ENCODE measurements at places on chromosomes 12 and 14. TPM values are rescaled to one million over a fixed set of nuclear protein-coding genes. Genes with fewer than 3 reads are reported as not detected.

TMEM179 gene
- total RNA-seq, result not detected

GRCh38 chr14:44135972-44136371, 371.1 kb downstream of the FSCB start:
- no peak overlapping the region for H3K27ac ChIP-seq
- DNase-seq, result no peak

MANSC1 gene
- total RNA-seq, result 1.1 TPM

DNA sequence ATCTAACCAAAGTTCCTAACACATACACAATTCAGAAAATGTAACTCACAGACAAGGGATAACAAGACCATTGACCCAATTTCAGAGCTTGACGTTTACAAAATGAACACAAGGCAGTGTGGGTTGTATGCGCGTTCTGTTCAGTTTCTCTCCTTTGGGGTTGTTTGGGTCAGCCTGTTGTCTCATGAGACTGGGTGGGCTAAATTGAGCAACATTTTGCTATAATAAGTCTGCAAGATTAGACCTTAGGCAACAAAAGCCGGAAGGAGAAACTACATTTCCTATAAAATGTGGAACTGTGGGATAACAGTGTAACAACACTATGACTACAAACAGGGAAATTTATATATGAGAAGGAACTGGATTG, 18.8 kb upstream of the LTA4H start:
- H3K27ac ChIP-seq, result no peak overlapping the region
- DNase-seq, result no peak
- no peaks in the 10 kb centered on the region for H3K4me1 ChIP-seq
- no peaks in the 10 kb centered on the region for H3K36me3 ChIP-seq
- no peak overlapping the region for H3K4me3 ChIP-seq

DNA sequence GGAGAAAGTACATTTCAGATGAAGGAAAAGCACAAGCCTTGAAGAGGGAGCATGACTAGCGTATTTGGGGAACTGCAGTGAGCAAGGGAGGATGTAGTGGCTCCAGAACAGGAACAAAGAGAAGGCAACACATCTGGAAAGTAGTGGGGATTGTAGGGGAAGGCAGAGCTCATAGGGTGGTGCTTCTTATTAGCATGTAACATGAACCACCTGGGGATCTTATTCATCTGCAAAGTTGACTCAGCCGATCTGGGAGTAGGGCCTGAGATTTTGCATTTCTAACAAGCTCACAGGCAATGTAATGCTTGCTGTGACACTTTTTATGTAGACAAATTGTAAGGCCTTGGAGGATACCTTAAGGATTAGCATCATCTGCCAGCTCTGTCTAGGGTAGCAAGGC, 447.3 kb downstream of the NELL2 start:
- no peaks in the 10 kb centered on the region for H3K27me3 ChIP-seq
- no peaks in the 10 kb centered on the region for H3K4me1 ChIP-seq
- no peak overlapping the region for H3K27ac ChIP-seq
- H3K4me3 ChIP-seq, result no peak overlapping the region

DNA sequence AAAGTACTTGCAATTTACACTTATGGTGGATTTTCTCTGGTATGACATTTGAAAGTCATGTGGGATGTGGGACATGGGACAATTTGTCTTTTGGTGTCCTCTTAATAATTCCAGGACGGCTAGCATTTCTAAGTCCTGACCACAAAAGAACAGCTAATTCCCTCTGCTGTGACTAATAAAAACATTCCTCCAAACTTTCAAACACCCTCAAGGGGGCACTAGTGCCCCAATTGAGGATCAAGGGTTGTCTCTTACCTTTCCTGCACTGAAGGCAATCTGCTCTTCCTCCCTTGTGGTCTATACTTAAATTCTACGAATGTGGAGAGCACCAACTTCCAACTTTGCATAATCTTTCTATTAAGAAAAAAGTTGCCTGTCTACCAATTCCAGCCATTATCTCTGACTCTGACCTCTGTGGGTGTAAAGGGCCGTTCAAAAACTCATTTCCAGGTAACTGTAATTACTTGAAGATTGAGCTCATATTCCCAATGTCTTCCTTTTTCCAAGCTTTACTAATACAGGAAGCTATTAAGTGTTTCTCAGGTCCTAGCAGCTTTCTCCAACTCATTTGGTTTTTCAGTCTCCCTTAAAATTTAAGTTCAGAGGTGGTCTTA, 210.2 kb downstream of the PTPRO start:
- no peaks in the 10 kb centered on the region for H3K36me3 ChIP-seq
- peak; percentile 77 for DNase-seq

KRT2 gene
- not detected for total RNA-seq

DNA sequence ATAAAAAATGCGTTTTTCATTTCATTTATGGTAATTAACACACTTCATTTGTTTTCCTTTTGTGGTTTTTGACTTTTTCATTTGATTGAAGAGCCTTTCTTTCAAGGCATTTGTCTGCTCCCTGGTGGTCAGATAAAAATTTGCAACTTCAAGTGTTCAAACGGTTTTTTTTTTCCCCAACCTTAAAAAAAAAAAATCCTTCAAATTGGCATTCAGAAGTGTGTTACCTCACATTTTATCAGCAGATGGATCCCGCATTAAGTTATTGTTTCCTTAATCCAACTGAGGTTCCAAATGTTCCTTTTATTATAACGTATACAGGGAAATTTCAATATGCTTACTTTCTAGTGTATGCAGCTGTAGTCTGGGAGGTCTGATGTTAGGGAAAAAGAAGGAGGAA, 47.2 kb downstream of the MYF5 start:
- no peak overlapping the region for H3K4me3 ChIP-seq
- no peaks in the 10 kb centered on the region for H3K27me3 ChIP-seq
- H3K27ac ChIP-seq, result no peak overlapping the region
- peaks cover 2% of the 10 kb centered on the region for H3K4me1 ChIP-seq
- H3K36me3 ChIP-seq, result no peaks in the 10 kb centered on the region
- peak; percentile 66 for DNase-seq

DNA sequence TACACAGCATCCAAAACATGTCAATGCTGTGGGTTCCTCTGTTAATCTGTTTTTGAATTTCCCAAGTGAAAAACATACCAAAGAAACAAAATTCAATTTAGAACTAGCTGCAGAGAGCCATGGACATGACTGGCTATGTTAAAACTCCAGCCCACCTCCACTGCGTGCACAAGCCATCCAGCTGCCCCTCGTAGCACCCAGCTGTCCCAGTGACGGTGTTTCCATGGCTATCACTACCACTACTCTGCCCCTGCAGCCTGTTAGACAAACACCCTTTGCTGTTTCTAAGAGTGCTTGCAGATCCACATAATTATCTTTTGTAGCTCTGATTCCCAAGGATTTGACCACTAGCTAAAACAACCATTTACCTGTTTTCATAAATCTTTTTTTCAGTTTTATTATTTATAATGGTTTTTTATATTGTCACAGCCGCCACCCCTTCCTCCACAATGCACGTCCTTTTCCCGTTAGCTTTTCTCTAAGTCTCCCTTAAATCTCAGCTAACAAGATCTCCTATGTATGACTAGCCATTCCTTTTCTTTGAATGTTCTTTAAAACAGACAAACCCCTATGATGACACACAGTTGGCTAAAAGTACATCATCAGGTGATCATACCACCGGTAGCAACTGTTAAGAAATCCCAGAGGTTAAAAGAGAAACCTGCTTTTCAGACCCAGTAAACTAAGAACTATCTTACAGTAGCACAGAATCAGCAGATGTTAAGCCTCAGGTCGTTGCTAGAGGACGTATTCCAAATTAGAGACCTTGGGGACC, 37.8 kb upstream of the NAA30 start:
- H3K4me3 ChIP-seq, result no peak overlapping the region
- no peak overlapping the region for H3K27ac ChIP-seq
- no peaks in the 10 kb centered on the region for H3K4me1 ChIP-seq
- peaks cover 6% of the 10 kb centered on the region for H3K27me3 ChIP-seq
- no peaks in the 10 kb centered on the region for H3K36me3 ChIP-seq

AQP6 gene
- not detected for total RNA-seq

LPAR5 gene
- not detected for total RNA-seq

HSP90AA1 gene
- 578 TPM for total RNA-seq

- no peaks in the 10 kb centered on the region for H3K36me3 ChIP-seq
- no peak overlapping the region for H3K4me3 ChIP-seq
- H3K27me3 ChIP-seq, result no peaks in the 10 kb centered on the region
- H3K27ac ChIP-seq, result no peak overlapping the region
- peak; percentile 6 for DNase-seq
These were observed 425.5 kb downstream of the C12orf50 start for GRCh38 chr12:87603727-87604126.

- no peak overlapping the region for H3K27ac ChIP-seq
- peaks cover 47% of the 10 kb centered on the region for H3K36me3 ChIP-seq
- DNase-seq, result peak; percentile 70
- H3K27me3 ChIP-seq, result no peaks in the 10 kb centered on the region
- no peak overlapping the region for H3K4me3 ChIP-seq
These were observed 43.4 kb downstream of the RNF34 start for GRCh38 chr12:121443193-121443870.

LRP1-AS gene
- total RNA-seq, result not detected

DNA sequence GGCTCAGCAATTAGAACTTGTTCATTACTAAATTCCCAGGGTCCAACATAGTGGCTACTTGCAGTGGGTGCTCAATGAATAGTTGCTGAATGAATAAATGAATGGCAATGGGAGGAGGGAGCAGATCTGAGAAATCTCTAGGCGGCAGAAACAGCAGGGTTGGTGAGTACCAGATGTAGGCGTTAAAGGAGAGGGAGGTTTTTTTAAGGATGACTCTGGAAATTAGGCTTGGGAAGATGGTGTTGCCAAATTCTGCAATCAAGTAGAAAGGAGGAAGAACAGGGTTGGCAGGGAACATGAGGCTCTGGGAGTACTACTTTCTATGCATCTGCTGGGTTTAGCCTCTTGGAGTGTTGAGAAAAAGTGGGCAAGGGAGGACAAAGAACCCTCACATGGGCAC, 207.1 kb downstream of the APAF1 start:
- H3K36me3 ChIP-seq, result no peaks in the 10 kb centered on the region
- no peak overlapping the region for H3K4me3 ChIP-seq

DNA sequence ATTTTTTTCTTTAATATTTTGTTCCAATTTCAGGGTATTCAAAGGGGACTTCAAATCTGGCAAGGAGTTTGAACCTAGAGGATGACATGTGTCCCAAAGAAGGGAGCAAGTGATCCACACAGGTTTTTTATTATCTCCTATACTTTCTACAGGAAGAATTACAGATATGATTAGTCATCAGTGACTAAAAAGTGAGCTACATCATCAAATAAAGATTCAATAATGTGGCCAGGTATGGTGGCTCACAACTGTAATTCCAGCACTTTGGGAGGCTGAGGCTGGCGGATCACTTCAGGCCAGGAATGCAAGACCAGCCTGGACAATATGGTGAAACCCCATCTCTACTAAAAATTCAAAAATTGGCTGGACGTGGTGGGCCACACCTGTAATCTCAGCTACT, 24.2 kb downstream of the GLT8D2 start:
- H3K27me3 ChIP-seq, result no peaks in the 10 kb centered on the region
- no peak overlapping the region for H3K27ac ChIP-seq
- H3K4me1 ChIP-seq, result no peaks in the 10 kb centered on the region
- H3K4me3 ChIP-seq, result no peak overlapping the region

DNA sequence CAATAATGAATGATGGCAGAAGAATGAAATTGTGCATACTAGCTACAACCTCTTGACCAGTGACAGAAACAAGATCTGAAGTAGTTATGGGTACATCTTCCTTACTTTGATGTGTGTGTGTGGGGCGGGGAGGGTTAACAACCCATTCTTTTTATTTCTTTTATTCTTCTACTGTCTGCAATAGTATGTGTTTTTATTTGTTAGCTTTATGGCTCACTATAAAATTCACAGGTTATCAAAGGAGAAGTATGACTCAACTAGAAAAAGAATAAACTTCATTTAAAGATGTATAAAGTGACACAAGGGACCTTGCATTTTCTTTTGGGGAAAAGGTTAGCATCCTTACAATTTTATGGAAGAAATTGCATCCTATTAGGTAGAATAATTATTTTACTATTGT, 430.5 kb downstream of the DAD1 start:
- no peak overlapping the region for H3K27ac ChIP-seq
- H3K36me3 ChIP-seq, result no peaks in the 10 kb centered on the region
- peaks cover 4% of the 10 kb centered on the region for H3K27me3 ChIP-seq
- no peak for DNase-seq
- H3K4me1 ChIP-seq, result no peaks in the 10 kb centered on the region

- H3K27me3 ChIP-seq, result no peaks in the 10 kb centered on the region
- H3K36me3 ChIP-seq, result peaks cover 1% of the 10 kb centered on the region
These were observed 42.8 kb downstream of the KDM2B start for GRCh38 chr12:121537814-121538698.

HOTAIR gene
- not detected for total RNA-seq

- no peaks in the 10 kb centered on the region for H3K36me3 ChIP-seq
- no peak overlapping the region for H3K27ac ChIP-seq
- H3K27me3 ChIP-seq, result no peaks in the 10 kb centered on the region
- peak; percentile 4 for DNase-seq
- H3K4me3 ChIP-seq, result no peak overlapping the region
These were observed 3.8 kb upstream of the SDSL start for GRCh38 chr12:113418213-113418879.

RIMBP2 gene
- total RNA-seq, result not detected

- H3K27ac ChIP-seq, result no peak overlapping the region
- H3K4me3 ChIP-seq, result no peak overlapping the region
- H3K27me3 ChIP-seq, result no peaks in the 10 kb centered on the region
- no peak for DNase-seq
- H3K4me1 ChIP-seq, result no peaks in the 10 kb centered on the region
These were observed 1074.1 kb downstream of the BCL11B start for GRCh38 chr14:98197933-98198332.

- no peaks in the 10 kb centered on the region for H3K4me1 ChIP-seq
- H3K27me3 ChIP-seq, result no peaks in the 10 kb centered on the region
- no peak overlapping the region for H3K4me3 ChIP-seq
- DNase-seq, result no peak
- no peaks in the 10 kb centered on the region for H3K36me3 ChIP-seq
These were observed 24.9 kb upstream of the FUT8 start for GRCh38 chr14:65387628-65388027.

DNA sequence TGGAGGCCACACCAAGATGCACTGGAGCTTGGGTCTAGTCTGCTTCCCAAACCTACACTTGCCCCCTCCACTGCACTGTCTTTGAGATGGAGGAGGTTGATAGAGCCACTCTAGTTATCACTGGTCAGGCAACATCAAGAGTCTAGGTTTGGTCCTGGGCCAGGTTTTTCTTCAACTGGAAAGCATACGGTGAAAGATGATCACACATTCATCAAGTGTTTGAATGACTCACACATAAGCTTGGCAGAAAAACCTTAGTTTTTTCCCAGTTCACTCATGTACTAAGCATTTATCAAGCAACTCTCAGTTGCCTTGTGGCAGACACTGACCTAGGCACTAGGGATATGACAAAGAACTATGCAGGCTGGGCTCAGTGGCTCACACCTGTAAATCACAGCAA, 84.5 kb downstream of the PLEKHG3 start:
- peaks cover 2% of the 10 kb centered on the region for H3K27me3 ChIP-seq
- H3K4me1 ChIP-seq, result peaks cover 9% of the 10 kb centered on the region
- H3K36me3 ChIP-seq, result no peaks in the 10 kb centered on the region

GRCh38 chr12:107651571-107652449, 33.8 kb upstream of the PWP1 start:
- peak; percentile 19 for DNase-seq
- no peaks in the 10 kb centered on the region for H3K4me1 ChIP-seq
- no peaks in the 10 kb centered on the region for H3K36me3 ChIP-seq
- no peaks in the 10 kb centered on the region for H3K27me3 ChIP-seq
- no peak overlapping the region for H3K27ac ChIP-seq
- no peak overlapping the region for H3K4me3 ChIP-seq

- H3K4me3 ChIP-seq, result no peak overlapping the region
- no peaks in the 10 kb centered on the region for H3K36me3 ChIP-seq
These were observed 460.4 kb downstream of the DPF3 start for GRCh38 chr14:72433511-72433910.

Data from IMR-90 (cell line).